A375 (cell line): ENCODE measurements at places on chromosomes 2 and 18. TPM values are rescaled to one million over a fixed set of nuclear protein-coding genes. Genes with fewer than 3 reads are reported as not detected.

The ANKRD30B gene
- total RNA-seq: 0.23 and 1.4 TPM in 2 replicates

The RNF152 gene
- total RNA-seq: 0.57 and 1.2 TPM in 2 replicates

The NEURL3 gene
- 0.11 and 0.19 TPM in 2 replicates for total RNA-seq

The RAB17 gene
- total RNA-seq: 16.2 and 20.9 TPM in 2 replicates

The OTOS gene
- total RNA-seq: not detected in 2 replicates

The IL36B gene
- not detected in 2 replicates for total RNA-seq

The CXCR4 gene
- total RNA-seq: not detected in 2 replicates

The ZNF396 gene
- 0.72 and 1.4 TPM in 2 replicates for total RNA-seq

The COL4A4 gene
- total RNA-seq: 0.05 and 0.11 TPM in 2 replicates

The RNF125 gene
- 8.8 and 11.3 TPM in 2 replicates for total RNA-seq

The ACMSD gene
- total RNA-seq: not detected in 2 replicates

The SKOR2 gene
- not detected in 2 replicates for total RNA-seq

The ENOSF1 gene
- total RNA-seq: 42.6 and 48.6 TPM in 2 replicates

The IDH1 gene
- 45.0 and 45.1 TPM in 2 replicates for total RNA-seq

The LOXHD1 gene
- not detected in 2 replicates for total RNA-seq

The ASB18 gene
- not detected in 2 replicates for total RNA-seq

The CAVIN2 gene
- 0.27 TPM in 1 of 2 replicates, not detected in the other for total RNA-seq

The MC5R gene
- total RNA-seq: 0.15 and 0.32 TPM in 2 replicates

The USP40 gene
- 15.8 and 17.1 TPM in 2 replicates for total RNA-seq

The FN1 gene
- 44.3 and 65.8 TPM in 2 replicates for total RNA-seq

The AQP4 gene
- total RNA-seq: not detected in 2 replicates

The MYL1 gene
- not detected in 2 replicates for total RNA-seq

The LYPD6B gene
- total RNA-seq: 1.2 TPM in 1 of 2 replicates, not detected in the other
